NCI-H1417 (cell line): ENCODE measurements at places on chromosomes 16 and 17.

- no peak for DNase-seq
Observed at GRCh38 chr16:52630711-52631110, 83.8 kb upstream of the TOX3 start.

GRCh38 chr16:74725651-74726455, 25.2 kb upstream of the MLKL start:
- no peak for DNase-seq

GRCh38 chr17:46878055-46878454, 26.7 kb downstream of the WNT9B start:
- no peak for DNase-seq

DNA sequence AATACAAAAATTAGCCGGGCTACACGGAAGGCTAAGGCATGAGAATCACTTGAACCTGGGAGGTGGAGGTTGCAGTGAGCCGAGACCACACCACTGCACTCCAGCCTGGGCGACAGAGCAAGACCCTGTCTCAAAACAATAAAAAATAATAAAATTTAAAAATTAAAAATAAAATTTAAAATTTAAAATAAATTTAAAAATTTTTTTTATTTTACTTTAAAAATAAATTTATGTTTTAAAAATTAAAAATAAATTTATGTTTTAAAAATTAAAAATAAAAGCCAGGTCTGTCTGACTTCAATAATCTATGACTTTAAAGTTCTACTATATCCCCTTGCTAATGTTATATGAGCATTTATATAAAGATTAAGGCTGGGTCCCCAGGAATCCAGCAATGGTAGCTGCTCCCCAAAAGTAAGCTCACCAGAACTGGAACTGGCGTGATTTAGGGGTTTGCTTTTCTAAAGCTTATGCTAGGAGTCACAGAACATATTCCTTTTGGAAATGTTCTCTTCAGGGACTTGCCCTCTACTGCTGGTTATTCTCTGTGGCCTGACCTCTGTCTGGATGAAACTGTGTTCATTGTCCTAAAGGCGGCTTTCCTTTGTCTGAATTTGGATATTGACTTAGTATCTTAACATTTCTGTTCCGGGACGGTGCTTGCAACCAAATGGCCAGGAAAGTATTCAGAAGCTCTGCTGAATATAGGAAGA, 140.2 kb upstream of the NOL11 start:
- DNase-seq, result no peak

GRCh38 chr17:61253362-61253761, 146.3 kb upstream of the TBX2 start:
- no peak for DNase-seq

- DNase-seq, result no peak
Observed at GRCh38 chr16:88010968-88011483, 59.8 kb downstream of the BANP start.
